Body of pancreas (tissue), 4 donors: ENCODE measurements at places on chromosomes 7 and 10. TPM values are rescaled to one million over a fixed set of nuclear protein-coding genes. Genes with fewer than 3 reads are reported as not detected.

DNA sequence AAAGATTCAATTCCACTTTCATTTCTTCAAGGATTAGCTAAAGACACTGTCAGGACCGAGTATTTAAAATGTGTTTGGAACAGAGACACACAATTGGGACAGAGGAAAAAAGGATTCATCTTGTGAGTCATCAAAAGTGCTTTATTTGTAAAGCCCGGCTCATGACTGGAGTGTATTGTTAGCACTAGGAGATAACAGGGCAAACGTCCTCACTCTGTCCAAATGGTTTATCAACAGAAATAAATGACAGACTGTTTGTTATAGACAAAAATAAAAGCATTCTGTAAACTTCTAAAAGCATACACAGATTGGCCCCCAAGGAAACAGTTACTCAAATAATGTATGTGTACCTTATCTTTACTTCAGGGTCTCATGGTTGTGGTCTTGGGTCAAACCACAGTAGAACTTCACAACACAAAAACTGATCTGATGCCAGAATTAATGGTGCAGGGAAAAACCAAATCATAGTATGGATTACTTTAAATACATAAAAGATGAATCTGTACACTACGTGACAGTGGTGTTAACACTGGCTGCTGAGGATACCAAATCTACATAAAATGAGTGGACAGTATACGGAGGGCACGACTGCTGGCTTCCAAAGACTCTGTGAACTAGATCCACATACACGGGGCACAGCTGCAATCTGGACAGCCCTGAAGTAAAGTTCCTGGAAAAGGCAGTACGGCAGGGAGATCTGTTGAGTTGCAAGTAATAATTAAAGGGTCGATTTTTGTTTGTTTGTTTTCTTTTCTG lies 179.4 kb downstream of the PIP4K2A start:
- no peaks in the 10 kb centered on the region for H3K36me3 ChIP-seq
- no peak overlapping the region for H3K4me3 ChIP-seq
- H3K27me3 ChIP-seq, result no peaks in the 10 kb centered on the region
- no peak overlapping the region for H3K27ac ChIP-seq
- no peaks in the 10 kb centered on the region for H3K4me1 ChIP-seq

The FOXK1 gene
- 16.2 TPM for total RNA-seq

The GPC2 gene
- total RNA-seq, result 0.99 TPM

The YAE1 gene
- total RNA-seq, result 9.9 TPM

DNA sequence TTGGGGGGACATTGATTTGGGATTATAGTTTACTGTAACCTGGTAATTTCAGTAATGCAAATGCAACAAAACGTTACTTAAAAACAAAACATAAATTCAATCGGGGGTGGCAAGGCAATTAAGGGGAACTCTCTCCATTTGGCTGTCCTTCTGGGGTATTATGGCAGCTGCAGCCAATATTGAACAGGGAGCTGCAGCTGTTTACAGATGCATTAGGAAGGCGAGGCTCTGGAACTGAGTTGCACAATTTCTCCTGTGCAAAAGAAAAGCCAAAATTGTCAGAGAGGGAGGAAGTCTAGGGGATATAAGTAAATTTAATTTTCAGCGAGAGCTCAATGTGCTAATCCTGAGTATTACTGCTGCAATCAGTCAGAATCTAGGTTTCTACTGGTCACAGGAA lies 36.1 kb downstream of the NEUROD6 start:
- H3K36me3 ChIP-seq, result no peaks in the 10 kb centered on the region
- H3K27ac ChIP-seq, result no peak overlapping the region
- H3K4me3 ChIP-seq, result no peak overlapping the region
- no peak for DNase-seq
- H3K4me1 ChIP-seq, result no peaks in the 10 kb centered on the region

GRCh38 chr7:123748171-123748733 lies 551 bp downstream of the WASL start:
- peak overlapping the region; percentile 85 for H3K4me3 ChIP-seq

The LEP gene
- 72.8 TPM for total RNA-seq

- DNase-seq, result no peak
- no peak overlapping the region for H3K27ac ChIP-seq
- H3K4me1 ChIP-seq, result peaks cover 36% of the 10 kb centered on the region
- no peaks in the 10 kb centered on the region for H3K36me3 ChIP-seq
Observed at GRCh38 chr7:6268023-6268900, 4.2 kb downstream of the CYTH3 start.

GRCh38 chr7:105185290-105186010 lies 171.4 kb downstream of the KMT2E start:
- H3K36me3 ChIP-seq, result no peaks in the 10 kb centered on the region
- H3K27ac ChIP-seq, result no peak overlapping the region
- peaks cover 43% of the 10 kb centered on the region for H3K4me1 ChIP-seq
- H3K4me3 ChIP-seq, result no peak overlapping the region
- H3K27me3 ChIP-seq, result no peaks in the 10 kb centered on the region
- DNase-seq, result no peak

DNA sequence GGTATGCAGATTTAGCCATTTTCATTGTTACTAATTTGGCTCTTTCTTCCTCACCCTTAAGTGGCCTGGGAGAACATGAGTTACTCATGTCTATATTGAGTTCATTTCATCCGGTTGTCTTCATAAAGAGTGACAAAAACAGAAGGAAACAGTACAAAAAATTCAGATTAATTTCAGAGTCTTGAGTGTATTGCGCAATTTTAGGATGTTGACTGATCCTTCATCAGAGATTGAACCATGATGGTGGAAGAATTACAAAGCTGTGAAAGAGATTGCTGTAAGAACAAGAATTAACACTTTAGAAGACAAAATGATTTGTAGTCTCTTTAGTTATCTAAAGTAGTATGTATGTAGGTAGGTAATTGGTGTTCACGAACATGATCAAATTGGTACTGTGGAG lies 194.0 kb upstream of the PPP1R3A start:
- no peaks in the 10 kb centered on the region for H3K36me3 ChIP-seq
- peaks cover 12% of the 10 kb centered on the region for H3K4me1 ChIP-seq
- no peak for DNase-seq
- H3K27ac ChIP-seq, result no peak overlapping the region

The MINDY4 gene
- total RNA-seq, result 7.5 TPM

The ERVW-1 gene
- total RNA-seq, result not detected
